Umbilical cord (tissue), 2 donors: ENCODE measurements at places on chromosomes 12 and 14. TPM values are rescaled to one million over a fixed set of nuclear protein-coding genes. Genes with fewer than 3 reads are reported as not detected.

DNA sequence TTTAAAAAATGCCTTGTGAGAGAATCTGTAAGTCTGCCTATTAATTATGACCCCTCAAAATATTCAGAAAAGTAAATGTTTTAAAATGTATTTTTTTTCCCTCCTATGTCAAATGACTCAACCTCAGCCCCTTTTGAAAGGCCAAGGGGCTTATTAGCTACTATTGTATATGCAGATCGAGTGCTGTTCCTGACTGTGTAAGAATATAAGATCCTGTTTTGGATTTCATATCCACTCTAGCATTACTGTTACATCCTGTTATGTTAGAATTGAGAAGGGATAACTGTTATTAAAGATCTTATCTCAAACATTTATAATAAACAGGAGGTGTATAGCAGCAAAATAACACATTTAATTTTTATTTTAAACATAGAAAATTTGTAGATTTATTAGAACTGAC is 46.6 kb upstream of the TPH2 start:
- no peak for DNase-seq

DNA sequence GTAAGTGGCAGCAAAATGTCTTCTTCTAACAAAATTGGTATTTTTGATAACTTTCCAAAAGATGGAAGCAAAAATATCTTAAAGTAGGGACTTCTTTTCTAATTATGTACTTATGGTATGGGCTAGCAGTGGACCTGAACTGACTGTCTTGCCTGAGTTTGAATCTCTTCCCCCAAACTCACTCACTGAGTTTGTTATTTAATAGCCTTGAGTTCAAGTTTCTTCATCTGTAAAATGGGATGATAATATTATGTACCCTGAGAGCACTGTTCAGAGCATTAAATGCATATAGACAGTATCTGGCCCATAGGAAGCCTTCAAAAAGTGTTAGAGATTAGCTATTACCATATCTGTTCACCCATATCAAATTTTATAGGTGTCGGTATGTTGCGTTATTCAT is 210.4 kb upstream of the NUDT4 start:
- no peak for DNase-seq

GRCh38 chr14:98099527-98099926 is 1172.5 kb downstream of the BCL11B start:
- no peak for DNase-seq

DNA sequence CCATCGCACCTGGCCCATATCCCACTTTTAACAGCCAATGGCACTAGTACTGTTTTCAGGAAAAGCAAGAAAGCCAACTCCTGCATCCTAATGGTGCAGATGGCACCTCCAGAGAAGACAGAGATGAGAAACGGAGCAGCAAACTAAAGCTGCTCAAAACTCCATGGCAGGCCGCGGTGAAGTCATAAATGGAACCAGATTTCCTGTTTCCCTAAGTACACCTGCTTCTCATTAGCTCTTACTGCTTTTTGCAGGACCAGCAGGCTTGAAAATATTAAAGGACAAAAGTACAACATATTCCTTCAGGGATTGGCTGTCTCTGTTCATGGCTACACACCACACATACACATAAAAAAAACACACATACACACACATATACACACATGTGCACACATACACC is 36.7 kb upstream of the LGALS3 start:
- no peak for DNase-seq

ERP27 gene
- 0.24 TPM for total RNA-seq

DLK1 gene
- 592 TPM for total RNA-seq

- DNase-seq, result no peak
Observed at GRCh38 chr14:73249564-73250316, 12.4 kb downstream of the PAPLN start.

DNA sequence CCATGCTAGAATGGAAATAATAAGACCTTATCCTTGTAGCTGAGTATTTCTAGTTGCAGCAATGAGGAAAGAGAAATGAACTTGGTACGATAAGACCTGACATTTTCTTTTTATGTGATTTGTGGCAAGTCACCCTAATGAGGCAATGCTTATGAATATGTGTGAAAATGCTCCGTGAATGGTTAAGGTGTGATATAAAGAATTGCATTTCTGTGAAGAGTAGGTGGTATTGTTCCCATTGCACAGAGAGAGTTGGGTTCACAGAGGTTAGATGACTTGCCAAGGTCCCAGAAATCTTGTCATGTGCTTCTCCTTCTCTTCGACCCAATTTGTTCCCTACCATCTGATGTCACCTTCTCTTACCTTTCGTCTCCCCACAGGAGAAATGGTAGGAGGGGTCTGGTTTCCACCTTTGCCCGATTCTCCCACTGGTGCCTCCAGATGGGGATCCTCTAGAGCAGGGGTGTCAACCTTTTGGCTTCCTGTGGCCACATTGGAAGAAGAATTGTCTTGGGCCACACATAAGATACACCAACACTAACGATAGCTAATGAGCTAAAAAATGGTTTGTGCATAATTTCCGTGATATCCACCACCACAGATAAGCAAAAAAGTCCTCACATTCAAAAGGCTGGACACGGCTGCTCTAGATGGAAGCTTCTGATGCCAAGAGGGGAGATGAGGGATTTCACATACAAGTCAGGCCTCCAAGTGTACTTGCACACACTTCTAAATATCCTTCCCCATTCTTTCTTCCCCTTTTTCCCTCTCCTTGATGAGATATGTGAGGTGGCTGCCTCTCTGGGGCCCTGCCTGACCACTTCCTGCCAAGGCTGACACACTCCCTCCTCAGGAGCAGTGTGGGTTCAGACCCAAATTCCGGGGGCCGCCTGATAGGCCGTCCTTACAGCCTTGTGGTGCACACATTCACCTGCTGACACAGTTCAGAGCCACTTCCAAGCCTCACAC is 96.1 kb downstream of the PLXNC1 start:
- DNase-seq, result no peak

NINJ2 gene
- total RNA-seq, result 1.4 TPM

CNTN1 gene
- 88.6 TPM for total RNA-seq

DNA sequence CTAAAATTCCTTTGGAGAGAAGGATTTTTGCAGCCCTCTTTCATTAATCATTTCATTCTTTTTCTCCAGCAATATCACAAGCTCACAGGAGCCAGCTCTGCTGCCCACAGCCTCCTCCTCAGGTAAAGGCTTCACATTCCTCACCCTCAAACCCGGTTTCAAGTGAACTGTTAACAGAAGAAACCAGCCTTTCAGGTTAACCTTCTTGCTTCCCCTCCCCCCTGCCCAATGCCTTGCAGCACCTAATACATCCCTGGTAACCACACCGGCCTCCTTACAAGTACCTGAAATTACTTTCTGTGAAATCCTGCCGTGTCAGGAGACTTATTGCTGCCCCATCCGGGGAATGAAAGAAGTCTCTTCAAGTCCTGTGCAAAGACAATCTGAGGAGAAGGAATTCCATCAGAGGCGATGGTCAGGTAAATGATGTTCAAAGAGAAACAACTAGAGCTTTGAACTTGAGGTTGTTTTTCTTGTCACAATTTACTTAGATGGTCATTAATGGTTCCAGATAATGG is 111.2 kb downstream of the MYRFL start:
- peak; percentile 43 for DNase-seq

DNA sequence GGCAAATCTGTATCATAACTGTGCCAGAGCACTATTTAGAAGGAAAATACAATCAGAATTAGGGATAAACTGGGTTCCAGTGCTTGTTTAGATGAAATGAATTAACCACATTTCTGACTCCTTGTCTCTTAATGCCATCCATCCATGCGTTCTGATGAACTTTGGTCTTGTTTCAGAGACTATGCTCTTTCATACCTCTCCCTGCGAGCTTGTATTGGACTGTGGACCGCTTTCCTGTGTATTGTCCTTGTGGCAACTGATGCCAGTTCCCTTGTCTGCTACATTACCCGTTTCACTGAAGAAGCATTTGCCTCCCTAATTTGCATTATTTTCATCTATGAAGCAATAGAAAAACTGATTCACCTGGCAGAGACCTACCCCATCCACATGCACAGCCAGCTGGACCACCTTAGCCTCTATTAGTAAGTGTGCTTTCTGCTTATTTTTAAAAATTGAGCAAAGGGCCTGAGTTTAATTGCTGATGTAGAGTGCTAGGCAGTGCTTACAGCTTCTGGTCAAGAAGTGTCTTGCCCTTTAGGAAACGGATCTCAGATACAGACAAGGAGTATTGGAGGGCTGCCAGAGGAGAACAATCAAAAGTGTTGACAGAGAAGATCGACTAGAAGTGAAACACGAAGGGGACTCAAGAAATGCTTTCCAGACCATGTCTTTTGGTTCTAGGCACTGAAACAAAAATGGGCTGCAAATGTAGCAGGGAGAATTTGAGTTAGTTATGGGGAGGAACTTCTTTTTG is 46.7 kb downstream of the SLC4A8 start:
- DNase-seq, result no peak

- peak; percentile 93 for DNase-seq
Observed at GRCh38 chr12:105480162-105480561, 149.7 kb downstream of the C12orf75 start.

- DNase-seq, result no peak
Observed at GRCh38 chr12:90048918-90049317, 340.3 kb upstream of the ATP2B1 start.

DNA sequence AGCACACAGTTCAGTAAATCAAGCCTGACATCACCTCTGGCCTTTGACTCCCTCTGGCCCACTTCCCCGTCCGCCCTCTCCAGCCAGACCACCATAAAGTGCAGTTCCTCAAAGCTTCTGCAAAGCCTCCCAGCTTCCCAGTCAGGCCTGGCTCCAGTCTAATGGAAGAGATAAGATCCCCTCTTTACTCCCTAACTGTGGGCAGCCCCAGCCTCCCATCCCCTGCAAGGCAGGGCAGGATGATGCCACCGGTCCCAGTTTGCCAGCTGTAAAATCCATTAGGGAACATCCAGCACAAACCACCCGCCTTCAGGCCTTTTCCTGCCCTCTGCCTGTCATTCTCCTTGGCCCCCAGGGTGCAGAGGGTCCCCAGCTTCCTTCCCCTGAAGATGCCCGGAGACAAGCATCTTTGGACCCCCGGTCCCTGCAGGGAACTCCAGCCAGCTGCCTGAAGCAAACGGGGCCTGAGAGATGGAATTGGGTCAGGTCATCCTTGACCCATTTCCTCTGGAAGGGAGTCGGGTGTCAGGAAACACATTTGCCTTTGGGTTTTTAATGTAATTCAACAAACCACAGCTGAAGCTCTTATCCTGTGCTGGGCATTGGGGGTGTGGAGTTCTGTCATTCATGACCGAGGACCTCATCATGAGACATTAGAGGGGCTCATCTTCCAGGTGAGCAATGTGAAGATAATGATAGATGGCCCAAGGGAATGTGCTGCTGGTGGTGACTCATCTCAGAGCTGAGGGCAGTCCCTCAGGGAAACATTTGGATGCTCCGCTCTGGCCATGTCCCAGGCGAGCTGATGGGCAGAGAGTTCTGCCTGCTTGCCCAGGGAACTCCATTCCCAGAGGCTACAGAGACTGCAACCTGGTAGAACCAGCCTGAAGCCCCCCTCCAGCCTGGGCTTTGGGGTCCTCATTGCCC is 93.8 kb upstream of the CLMN start:
- DNase-seq, result no peak

DNA sequence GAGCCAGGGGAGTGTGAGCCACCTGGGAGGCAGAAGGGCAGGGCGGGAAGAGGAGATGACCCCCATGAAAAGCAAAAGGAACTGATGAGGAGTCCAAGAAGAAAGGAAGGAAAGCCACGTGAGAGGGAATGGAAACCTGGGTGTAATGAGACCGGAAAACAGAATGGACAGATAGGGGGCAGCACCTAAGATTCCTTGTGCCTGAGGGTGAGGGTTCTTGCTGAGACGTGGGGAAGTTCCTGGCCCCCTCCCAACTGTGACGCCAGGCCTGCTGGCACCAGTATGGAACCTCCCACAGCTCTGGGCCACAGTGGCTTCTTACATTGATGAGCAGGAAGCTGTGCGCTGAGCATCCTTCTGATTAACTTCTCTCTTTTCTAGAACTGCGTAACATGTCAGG is 30.8 kb downstream of the TTC7B start:
- no peak for DNase-seq

SALL2 gene
- 1.7 TPM for total RNA-seq

DHRS2 gene
- 5.8 TPM for total RNA-seq

PRB2 gene
- not detected for total RNA-seq

NTF3 gene
- total RNA-seq, result 14.0 TPM

DNA sequence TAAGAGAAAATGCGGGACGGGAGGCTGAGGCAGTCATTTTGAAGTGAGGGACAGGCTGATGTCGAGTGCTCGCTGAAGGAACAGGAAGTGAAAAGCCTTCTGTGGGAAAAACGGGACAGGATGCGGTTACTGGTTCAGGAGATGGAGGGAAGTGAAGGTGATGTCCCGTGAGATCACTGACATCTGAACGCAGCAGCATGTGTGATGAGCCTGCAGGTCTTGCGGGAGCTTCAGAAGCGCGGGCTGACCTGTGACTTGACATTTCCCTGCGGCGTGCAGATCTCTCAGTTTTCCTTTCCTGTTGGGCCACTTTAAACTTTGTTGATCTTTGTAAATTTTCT is 77.8 kb downstream of the DDX51 start:
- no peak for DNase-seq

DNA sequence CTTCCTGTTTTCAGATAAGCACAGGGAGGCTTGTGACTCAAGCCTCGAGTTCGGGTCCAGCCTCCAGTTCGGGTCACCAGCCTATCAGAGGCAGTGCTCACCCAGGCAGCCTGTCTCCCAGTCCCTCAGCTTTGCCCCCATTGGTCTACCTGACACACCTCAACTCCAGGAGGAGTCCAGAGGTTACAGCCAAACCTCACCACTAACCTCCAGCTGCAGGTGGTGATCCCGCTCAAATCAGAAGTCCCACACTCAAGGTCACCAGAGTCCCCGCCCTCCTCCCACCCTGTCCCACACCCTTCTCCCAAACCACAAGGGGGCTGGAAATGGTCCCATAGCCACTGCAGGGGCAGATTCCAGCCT is 42.1 kb downstream of the KDM2B start:
- DNase-seq, result no peak

DNA sequence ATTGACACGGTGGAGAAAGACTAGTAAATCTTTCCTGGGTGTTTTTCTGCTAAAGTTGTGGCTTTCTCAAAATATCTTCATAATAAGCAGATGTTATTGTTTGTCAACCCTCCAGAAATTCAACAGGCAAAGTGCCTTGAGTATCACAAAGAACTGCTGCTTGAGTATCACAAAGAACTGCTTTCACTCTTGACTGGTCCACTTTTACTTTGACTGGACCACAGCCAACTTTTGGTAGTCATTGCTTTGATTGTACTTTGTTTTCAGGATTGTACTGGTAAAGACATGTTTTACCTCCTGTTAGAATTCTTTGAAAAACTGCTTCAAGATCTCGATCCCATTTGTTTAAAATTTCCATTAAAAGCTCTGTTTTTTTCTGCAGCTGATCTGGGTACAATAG is 62.6 kb downstream of the PDZRN4 start:
- DNase-seq, result no peak

ABCC9 gene
- 37.1 TPM for total RNA-seq

DNA sequence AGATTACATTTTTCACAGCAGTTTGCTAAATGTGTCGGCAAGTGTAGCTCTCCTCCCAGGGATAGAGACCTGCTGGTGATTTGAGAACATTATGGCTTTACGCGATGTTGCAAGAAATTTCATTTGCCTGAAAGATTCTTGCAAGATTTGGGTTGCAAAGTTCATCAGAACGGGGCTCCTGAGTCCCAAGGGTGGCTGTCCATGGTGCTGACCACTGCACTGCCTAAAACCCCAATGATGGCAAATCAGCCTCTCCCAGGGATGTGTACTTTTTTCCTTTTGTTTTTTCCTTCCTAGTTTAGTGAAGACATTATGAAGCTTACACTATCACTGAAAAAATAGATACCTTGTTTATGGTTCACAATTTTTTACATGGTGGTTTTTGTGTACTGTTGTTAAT is 85.4 kb downstream of the WSCD2 start:
- peak; percentile 52 for DNase-seq
